ENCODE measurements at places on chromosomes 12 and 14.
A peak's percentile ranks its signal among the peaks of the same experiment; 100 is the strongest.

DNA sequence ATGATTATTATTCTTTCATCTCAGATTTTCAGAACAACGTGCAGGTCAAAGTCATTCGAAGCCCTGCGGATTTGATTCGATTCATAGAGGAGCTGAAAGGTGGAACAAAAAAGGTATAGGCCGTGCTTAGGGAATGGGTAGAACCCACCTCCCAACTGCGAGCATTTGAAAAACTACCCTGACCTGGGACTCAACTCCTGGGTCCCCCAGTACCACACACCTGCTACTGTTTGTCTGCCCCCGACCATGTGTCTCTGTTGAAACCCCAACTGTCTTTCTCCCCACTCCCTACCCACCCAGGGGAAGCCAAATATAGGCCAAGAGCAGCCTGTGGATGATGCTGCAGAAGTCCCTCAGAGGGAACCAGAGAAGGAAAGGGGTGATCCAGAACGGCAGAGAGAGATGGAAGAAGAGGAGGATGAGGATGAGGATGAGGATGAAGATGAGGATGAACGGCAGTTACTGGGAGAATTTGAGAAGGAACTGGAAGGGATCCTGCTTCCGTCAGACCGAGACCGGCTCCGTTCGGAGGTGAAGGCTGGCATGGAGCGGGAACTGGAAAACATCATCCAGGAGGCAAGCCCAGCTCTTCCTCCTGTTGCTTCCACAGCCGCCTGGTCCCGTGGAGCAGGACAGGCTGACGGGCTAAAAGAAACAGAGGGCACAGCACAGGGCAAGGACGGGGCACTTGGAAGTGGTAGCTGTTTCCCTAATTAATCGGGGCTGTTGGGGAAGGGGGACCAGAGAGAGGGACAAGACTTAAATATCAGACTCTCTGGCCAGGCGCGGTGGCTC, 20.5 kb downstream of the AGAP2 start:
- ATAC-seq = no peak

- peak; percentile 88 for ATAC-seq
Observed at GRCh38 chr12:4809013-4809448, 88.8 kb downstream of the GALNT8 start.

- ATAC-seq = no peak
Observed at GRCh38 chr14:48382961-48383360, 707.6 kb upstream of the MDGA2 start.

DNA sequence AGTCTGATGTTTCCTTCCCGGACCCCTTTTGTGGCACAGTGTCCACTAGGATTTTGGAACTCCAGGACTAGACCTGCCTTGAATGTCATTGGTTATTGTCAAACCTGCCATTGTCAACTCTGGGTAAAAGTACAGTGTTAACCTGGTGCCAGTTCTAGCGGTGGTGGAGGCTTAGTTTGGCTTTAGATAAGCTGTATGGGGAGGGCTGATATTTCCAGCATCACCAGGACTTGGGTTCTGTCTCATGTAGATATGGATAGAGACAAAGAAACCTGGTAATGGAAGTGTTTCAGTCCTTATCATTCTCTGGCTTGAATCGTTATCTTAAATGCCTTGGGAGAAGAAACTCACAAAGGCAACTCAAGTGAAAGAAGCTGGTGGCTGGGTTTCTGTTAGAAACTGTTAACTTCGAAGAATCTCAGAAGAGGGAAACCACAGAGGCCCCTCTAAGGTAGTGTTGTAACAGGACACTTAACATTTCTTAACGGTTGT, 10.6 kb downstream of the CHST11 start:
- no peak for ATAC-seq

GRCh38 chr12:29574500-29574899, 77.0 kb upstream of the OVCH1 start:
- peak; percentile 67 for ATAC-seq

- peak; percentile 6 for ATAC-seq
Observed at GRCh38 chr14:52267501-52268278, at the start of gene PTGDR. TSS of gene PTGDR (plus strand) at chr14:52267698. CDS start at chr14:52267815, 117 bp downstream.

GRCh38 chr14:92946847-92947545, 24.0 kb downstream of the CHGA start:
- ATAC-seq = no peak

DNA sequence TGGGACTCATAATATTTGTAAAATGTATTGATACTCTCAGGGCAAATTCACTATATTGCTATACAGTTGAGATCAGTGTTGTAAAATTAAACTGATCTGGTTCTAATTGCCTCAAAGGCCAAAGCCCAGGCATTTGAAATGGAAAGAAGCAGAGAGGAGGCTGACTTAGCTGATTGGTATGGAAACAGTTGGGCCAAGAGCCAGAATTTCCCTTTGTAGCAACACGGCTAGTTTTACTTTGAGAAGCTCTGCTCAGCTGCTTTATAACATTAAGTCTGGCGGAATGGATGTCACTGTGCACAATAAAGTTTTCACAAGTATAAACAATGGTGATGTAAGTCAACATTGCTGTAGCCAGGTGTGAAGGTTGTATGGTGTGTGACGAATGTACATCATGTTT, 186.4 kb downstream of the MSRB3 start:
- no peak for ATAC-seq

DNA sequence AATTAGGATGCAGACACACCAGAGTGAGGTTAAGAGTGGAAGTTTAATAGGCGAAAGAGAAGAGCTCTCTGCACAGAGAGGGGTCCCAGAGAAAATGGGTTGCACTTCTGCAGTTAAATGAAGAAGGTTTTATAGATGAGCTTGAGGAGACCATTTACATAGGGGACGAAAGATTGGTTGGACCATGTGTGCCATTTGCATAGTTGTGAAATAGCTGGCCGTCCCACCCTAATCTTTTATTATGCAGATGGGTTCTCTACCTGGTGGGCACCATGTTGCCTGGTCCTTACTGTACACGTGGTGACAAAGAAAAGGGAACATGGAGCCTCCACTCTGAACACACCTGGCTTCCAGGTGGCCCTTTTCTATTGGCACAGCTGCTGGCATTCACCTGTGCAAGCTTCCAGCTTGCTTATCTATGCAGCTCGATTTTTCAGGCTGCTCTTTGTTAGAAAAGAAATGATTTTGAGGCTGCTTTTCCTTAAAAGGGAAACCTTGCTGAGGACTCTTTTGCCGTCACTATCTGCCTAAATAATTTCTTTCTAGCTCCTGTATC, 67.1 kb upstream of the SRSF5 start:
- ATAC-seq = no peak

GRCh38 chr12:21992823-21993222, 51.6 kb upstream of the ABCC9 start:
- no peak for ATAC-seq

DNA sequence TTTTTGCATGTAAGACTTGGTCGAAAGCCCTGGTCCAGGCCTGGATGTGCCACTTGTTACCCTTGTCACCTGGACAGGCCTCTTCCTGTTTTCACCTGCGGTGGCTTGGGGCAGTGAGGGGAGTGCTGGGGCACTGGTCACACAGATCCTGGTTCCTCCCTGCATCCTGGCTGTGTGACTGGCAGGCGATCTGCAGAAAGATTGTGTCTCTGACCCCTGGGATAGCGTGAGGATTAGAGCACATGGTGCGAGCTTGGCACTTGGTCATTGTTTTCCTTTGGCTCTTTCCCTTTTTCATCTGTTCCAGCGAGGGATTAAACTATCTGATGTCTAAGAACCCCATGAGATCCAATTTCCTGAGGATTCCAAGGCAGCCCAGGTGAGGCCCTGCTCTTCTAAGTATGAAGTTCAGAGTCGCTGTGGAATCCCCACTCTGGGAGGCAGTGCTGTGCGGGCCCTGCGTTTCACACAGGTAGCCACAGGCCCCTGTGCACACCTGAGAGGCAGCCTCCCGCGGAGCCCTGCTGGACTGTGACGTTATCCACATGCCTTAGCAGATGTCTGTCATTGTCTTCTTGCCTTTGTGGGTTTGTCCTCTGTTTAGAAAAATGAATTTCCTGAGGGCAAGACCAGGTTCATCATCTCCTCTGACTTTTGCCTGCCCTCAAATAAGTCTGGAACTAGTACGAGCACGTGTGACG, 288.4 kb downstream of the CACNA1C start:
- no peak for ATAC-seq

Data from motor neuron (in vitro differentiated cells).